ENCODE measurements at places on chromosomes 13 and 19.

GRCh38 chr19:2014131-2014571, 1.4 kb downstream of the BTBD2 start:
- DNase-seq: no peak

DNA sequence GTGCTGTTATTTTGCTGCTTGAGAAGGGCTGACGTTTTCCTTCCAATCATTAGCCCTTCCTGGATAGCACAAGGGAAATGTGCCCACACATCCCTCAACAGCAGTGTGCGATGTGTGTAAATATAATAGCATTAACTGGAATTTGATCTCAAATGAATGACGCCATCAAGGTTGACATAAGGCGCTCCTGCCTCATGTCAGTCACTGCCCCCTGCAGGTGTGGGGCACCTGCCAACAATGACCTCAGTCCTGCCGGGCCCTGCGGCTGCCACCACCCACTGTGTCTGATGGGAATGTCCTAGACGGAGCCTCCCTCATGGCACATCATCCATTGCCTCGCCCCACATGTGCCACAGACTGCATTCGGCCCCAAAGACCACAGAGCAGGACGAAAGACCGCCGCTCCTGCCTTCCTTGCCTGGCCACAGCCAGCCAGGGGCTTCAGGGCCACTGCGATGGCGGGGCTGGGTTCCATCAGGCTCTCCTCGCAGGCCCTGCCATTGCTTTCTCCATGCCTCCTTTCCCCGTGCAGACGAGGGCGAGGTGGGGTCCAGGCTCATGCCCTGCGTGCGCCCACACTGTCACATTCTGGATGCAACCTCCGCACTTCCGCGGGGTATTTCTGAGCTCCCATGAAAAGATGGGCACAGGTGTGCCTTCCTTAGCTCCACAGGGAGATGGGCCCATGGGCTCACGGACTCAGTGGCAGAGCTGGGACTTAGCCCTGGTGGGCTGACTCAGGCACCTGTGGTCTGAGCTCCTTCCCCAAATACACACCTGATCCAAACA, 146.7 kb downstream of the SOX1 start:
- DNase-seq: no peak

- DNase-seq: no peak
These were observed 49.5 kb upstream of the PCDH17 start for GRCh38 chr13:57582032-57582431.

- no peak for DNase-seq
These were observed 39.1 kb downstream of the USP12 start for GRCh38 chr13:27132538-27132937.

DNA sequence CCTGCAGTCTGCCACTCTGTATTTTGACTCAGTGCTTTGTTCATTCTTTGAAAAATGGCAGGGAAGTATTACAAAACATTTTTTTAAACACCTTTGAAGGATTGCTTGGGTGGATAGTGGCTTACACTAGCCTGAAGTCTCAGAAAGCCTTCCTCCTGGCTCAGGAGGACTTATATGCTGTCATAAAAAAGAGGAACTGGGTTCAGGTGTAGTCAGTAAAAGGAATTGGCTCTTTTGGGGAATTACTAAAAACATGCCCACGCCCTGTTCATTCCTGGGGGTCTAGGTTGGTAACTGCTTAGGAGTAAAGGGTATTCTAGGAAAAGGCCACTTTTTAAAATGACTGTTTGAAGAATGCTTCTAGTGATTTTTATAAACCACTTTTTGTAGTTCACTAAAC, 186.9 kb downstream of the SHISA2 start:
- DNase-seq: no peak

DNA sequence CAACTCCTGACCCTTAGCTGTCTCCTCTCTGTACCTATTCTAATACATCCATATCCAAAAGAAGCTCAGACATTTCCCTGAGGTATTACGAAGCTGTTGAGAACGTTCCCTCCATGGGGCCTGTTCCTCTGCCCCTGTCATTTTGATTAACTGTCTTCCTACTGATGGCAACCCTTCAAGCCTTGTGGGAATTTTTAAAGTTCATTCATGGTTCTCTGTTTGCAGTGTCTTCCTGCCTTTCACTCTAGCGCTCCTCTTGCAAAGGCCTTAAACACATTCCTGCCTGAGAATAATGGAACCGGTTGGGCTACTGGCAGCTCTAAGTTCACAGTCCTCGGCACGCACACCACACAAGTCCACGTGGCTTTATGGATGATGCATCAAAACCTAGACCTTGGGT, 66.1 kb downstream of the LHFPL6 start:
- DNase-seq: no peak

DNA sequence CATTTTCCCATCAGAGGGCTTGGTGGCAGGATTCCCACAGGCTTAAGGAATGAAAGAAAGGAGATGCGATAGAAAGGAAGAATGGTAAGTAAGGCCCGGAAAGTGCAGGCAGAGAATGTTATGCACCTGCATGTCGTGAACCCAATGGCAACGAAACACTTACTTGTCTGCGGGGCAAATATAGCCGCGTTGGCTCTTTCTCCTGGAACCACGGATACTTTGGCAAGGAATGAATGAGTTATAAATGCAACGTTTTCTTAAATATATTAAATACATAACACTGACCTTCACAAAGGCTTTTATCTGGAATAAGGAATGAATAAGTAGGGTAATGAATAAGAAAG, 192.1 kb downstream of the KATNAL1 start:
- DNase-seq: no peak

GRCh38 chr19:362154-362553, 17.6 kb upstream of the MIER2 start:
- DNase-seq: no peak

GRCh38 chr19:48556163-48556562, 4.2 kb downstream of the SULT2B1 start:
- no peak for DNase-seq

DNA sequence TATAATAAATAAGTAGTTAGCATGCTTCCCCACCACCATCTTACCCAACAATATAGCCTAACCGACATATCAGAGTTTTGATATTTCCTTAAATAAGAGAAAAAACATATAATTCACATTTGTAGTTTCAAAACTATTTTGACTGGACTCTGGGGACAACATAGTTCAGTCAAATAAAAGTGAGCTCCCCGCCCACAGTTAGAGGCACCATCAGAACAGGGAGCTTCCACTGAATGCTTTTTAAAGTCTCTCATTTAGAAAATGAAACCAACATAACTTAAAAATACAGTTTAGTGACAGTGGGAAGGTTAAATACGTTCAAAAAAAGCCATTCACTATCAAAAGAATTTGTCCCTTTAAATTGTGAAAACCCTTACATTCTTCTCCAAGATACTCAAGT, 92.8 kb downstream of the EPSTI1 start:
- DNase-seq: no peak

DNA sequence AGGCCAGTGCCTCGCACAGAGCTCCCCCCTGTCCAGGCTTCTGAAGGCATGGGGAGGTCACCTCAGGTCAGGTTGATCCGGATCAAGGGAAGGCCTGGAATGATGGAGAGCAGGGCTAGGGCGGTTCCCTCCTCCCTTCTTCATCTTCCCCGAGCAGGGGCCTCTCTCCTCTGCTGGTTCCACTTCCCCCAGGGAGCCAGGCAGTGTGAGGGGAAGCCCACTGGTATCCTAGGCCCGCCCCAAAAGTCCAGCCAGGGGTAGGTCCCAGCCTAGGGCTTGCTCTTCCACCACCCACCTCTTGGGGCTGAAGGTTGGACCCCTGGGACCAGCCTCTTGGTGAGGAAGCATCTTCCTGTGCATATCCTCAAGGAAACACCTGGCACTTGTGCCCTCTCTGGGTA, 16.4 kb upstream of the PRR19 start:
- no peak for DNase-seq

DNA sequence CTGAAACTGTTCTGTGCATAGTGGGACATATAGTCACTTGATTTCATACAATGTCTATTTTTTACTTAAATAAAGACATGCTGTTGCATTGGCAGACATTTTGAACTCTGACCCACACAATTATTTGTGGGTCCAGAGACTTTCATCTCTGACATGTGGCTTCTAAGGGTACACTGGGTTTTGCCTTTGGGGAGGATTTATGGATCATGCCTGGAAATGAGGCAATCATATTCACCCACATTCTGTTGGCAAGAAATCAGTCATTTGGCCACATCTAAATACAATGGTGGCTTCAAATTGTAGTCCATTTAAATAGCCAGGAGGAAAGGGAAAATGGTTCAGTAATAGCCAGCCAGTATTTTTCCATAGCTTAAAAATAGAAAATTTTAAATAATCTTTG, 238.3 kb upstream of the KLF12 start:
- no peak for DNase-seq

DNA sequence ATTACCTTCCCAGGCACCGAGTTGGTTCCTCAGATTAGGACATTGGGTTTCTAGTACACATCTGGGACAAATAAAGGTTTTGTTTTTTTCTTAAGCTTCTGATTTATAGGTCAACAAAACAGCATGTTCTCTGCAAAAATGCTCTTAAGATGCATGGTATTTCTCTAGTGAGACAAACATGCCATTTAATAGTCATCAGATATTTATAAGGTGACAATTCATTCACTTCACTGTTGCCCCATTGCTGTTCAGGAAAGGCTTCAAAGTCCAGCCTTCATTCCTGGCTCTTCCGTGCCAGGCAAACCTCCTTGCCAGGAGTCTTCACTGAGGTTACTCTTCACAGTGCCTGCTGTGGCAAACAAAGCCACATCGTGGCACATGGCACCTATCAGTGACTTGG, 156.3 kb upstream of the FNDC3A start:
- DNase-seq: no peak

DNA sequence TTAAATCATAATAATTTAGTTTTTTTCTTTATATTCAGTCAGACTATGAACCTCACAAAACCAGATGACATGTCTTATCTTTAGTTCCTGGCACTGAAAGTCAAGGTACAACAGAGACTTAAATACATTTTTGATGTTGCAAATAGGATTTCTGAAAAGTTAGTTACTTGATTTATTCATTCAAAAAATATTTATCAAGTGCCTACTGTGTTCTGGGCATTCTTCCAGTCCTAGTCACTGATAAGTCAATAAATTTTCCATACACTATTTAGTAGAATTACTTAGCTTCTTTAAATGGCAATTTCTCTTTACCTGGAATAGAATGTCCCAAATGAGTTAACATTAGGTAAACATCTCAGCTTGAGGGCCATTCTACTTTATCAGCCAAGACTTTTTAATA, 938.3 kb upstream of the PCDH9 start:
- DNase-seq: no peak
